ENCODE measurements at places on chromosomes 1 and 21. TPM values are rescaled to one million over a fixed set of nuclear protein-coding genes. Genes with fewer than 3 reads are reported as not detected.

Gene C8A
- not detected for total RNA-seq

GRCh38 chr1:212218911-212219310, 66.3 kb upstream of the PPP2R5A start:
- no peak for DNase-seq

GRCh38 chr1:32991386-32991785, 26.8 kb upstream of the RNF19B start:
- no peak for DNase-seq

Gene LCE2B
- total RNA-seq = not detected

Gene SOX13
- total RNA-seq = 33.1 TPM

DNA sequence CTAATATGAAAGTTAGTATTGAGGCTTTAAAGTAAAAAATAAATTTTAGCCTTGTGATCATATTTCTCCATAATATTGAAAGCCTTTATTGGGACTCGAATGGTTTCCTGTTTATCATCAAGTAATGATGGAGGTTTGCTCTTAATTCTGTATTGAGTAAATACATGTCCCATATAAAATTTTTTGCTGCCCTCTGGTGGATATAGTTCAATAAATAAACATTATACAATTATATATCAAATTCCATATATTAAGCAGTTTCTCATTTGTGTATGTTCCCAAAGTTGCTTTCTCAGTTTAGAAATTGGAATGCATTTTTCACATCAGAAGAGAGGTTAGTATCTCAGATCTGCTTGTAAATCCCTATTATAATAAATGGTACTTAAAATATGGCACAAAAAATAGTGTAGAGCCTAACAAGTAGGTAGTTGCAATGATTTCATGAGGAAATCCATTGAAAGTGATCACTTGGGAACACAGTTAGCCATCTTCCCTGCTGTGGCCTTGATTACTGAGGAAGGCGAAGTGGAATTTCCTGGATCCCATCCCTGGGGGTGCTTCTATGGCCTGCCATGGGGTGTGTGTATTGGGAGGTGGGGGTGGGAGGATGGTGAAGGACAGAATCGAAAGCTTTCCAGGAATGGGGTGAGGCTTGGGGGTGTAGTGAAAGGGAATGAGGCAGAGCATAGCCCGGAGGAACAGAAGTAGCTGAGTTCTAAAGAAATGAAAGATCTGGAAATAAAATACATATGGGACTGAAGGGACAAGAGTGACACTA, 84.1 kb upstream of the C21orf91 start:
- DNase-seq = no peak

DNA sequence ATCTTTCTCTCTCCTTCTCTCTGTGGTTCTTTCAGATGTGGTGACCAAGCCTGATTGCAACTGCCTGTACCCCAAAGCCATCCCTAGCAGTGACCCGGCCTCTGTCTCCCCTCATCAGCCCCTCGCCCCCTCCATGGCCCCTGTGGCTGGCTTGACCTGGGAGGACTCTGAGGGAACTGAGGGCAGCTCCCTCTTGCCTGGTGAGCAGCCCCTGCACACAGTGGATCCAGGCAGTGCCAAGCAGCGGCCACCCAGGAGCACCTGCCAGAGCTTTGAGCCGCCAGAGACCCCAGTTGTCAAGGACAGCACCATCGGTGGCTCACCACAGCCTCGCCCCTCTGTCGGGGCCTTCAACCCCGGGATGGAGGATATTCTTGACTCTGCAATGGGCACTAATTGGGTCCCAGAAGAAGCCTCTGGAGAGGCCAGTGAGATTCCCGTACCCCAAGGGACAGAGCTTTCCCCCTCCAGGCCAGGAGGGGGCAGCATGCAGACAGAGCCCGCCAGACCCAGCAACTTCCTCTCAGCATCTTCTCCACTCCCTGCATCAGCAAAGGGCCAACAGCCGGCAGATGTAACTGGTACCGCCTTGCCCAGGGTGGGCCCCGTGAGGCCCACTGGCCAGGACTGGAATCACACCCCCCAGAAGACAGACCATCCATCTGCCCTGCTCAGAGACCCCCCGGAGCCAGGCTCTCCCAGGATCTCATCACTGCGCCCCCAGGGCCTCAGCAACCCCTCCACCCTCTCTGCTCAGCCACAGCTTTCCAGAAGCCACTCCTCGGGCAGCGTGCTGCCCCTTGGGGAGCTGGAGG, 12.7 kb downstream of the CSF1 start:
- peak; percentile 67 for DNase-seq

Gene TMEM269
- total RNA-seq = not detected

DNA sequence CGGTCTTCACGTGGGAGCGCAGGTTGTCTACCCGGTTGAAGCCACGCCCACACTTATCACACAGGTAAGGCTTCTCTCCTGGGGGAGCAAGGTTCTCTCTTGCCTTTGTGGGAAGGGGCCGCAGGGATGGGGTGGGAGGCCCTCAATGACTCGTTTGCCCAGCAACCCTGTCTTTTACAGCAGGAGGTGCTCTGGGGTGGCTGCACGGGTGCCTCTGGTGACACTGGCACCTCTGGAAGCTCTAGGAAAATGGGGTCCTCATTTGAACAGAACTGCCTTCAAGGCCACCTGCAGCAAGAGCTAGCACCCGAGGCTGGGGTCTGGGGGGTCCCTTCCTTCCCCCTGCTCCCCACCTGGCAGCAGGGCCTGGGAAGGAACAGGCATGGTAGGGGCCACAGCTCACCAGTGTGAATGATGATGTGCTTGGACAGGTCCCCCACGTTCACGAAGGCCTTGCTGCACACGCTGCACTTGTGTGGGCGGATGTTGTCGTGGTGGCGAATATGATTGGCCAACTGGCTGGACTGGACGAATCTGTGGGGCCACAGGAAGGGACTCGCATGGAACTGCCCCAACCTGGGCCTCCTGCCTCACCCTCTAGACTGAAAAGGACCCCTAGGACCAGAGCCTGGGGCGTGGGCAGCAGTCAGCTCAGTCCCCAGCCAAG, 33.1 kb downstream of the ZBTB17 start:
- no peak for DNase-seq

DNA sequence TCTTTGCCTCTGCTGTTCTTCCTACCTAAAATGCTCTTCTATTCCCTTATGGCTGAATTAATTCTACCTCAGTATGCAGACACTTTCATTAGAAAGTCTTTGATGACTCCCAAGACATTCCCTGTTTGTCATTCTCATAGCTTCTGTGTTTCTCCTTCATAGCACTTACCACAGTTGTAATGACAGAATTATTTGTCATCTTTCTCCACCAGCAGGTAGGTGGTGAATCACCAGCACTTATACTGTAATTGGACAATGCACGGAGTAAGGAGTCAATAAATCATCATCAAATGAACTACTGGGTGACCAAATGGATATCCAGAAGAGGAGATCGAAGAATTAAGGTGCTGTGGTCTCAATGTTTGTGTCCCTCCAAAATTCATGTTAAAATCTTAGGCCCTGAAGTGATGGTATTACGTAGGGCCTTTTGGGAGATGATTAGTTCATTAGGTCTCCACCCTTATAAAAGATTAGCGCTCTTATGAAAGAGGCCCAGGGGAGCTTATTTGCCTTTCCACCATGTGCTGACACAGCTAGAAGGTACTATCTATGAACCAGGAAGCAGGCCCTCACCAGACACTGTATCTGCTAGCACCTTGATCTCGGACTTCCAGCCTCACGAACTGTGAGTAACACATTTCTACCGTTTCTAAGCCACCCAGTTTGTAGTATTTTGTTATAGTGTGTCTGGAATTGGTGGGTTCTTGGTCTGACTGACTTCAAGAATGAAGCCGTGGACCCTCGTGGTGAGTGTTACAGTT, 2.4 kb upstream of the CCT8 start:
- no peak for DNase-seq

Gene TNFAIP8L2
- total RNA-seq = 8.0 TPM

DNA sequence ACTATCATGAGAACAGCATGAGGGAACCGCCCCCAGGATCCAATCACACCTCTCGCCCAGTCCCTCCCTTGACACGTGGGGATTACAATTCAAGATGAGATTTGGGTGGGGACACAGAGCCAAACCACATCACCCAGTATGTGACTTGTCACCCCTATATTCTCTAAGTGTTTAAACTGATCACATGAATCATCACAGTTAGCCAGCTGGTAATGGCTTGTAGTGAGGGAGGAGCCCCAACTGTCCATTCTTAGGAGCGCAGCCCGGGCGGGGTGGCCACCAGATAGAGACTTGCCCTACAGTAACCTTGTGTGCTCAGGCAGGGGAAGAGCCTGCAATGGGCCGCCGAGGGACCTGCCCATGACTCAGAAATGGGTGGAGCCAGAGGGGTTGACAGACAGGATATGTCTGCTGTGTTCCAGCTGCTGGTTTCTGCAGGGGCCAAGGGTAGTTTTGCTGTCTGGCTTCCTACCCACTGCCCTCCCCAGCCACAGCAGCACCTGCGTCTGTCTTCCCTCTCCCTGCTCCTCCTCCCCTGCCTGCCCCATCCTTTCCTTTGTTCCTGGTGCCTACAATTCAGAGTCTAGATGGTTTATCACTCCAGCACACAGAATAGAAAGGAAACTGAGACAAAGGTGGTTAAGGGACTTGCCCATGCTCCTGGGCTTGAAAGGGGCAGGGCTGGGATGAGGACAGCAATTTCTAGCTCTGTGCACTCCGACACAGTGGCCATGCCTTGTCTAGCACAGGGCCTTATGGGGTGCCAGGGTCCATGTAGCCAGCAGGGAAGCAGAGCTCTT, 9.2 kb downstream of the ABCG1 start:
- peak; percentile 94 for DNase-seq

Gene FAM177B
- not detected for total RNA-seq

Gene TEX38
- total RNA-seq = not detected

- DNase-seq = no peak
Observed at GRCh38 chr1:20357796-20358195, 67.1 kb downstream of the VWA5B1 start.

Gene OR14I1
- not detected for total RNA-seq

Gene SPATA17
- not detected for total RNA-seq

DNA sequence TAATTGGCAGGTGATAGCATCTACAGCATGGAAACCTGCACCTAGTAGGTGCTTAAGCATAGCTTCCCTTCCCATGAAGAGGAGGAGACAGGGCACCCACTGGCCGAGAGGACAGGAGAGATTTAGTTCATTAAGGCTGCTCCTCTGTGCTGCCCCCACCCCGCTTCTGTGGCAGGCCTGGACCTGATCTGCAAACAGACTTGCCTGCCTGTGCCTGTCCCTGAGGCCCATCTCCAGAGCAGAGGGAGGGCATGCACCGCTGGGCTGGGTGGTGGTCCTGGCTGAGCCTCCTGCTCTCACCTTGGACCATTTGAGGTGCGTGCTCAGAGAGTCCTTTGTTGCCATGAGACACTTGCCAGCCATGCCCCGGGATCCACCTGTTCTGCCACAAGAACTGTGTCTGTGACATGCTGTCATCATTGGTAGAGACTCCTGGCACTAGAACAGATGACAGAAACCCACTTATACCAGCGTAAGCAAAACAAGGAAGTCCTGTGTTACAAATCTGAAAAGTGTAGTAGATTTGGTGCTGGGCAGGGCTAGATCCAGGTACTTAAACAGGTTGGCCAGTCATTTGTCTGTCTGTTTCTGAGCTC, 55.6 kb downstream of the PTPRF start:
- DNase-seq = no peak

- DNase-seq = no peak
Observed at GRCh38 chr1:15883326-15883725, 35.8 kb downstream of the SPEN start.

DNA sequence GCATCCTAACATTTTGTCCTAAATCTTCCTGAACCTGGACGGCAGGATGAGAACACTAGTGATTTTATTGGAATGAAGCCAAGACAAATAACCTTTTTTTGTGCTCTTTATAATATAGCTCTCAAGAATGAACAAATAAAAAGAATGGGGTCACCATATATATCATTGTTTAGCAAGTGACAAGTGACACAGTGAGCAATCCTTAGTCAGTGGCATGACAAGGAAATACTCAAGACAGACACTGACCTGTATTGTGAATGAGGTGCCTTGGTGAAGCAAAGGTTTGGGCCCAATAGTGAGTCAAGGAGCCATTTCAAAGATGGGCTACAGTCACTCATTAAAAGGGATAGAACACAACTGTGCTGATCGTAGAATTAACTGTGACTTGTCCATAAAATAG, 35.7 kb downstream of the PTGFR start:
- no peak for DNase-seq

Gene ITSN1
- total RNA-seq = 268 TPM

Gene BGLAP
- total RNA-seq = not detected

Gene TTC22
- not detected for total RNA-seq

Gene MARK1
- total RNA-seq = 19.2 TPM

Gene SYT6
- total RNA-seq = not detected

DNA sequence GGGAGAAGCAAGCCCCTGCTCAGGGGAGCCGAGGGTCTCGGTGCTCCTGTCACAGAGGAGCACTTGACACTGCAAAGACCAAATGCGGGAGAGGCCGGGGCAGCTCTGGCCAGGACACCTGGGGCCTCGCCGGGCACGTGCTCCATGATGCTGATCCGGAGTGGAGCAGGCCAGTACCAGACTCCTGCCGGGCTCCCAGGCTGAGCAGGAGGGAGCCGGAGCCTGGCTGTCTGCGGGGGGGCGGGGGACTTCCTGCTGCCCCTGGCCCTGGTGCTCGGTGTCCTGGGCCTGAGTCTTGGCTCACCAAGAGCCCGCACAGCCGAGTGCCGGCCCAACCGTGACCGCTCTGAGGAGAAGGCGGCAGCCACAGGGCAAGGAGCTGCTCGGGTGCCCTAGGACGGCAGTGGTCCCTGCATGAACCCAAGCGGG, 38.5 kb upstream of the TMEM52 start:
- DNase-seq = no peak

DNA sequence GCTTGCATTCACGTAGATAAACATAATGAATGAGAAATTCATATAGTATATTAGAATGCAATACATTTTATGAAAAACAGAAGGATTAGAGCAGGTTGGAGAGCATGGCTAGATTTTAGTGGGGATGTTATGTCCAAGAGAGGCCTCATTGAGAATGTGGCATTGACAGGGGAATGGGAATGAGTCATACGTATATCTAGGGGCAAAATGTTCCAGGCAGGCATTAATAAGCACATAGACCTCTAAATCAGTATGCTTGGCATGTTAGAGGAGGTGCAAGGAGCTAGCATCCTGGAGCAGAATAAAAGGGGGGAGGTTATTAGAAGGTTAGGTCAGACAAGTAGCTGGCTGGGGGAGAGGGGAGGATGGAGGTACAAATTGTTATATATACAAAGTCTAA, 93.0 kb downstream of the USH2A start:
- no peak for DNase-seq

Gene ARHGAP30
- 26.0 TPM for total RNA-seq

Data from mesenteric fat pad (tissue), 1 donor.